ENCODE measurements at places on chromosomes 5 and 9.

DNA sequence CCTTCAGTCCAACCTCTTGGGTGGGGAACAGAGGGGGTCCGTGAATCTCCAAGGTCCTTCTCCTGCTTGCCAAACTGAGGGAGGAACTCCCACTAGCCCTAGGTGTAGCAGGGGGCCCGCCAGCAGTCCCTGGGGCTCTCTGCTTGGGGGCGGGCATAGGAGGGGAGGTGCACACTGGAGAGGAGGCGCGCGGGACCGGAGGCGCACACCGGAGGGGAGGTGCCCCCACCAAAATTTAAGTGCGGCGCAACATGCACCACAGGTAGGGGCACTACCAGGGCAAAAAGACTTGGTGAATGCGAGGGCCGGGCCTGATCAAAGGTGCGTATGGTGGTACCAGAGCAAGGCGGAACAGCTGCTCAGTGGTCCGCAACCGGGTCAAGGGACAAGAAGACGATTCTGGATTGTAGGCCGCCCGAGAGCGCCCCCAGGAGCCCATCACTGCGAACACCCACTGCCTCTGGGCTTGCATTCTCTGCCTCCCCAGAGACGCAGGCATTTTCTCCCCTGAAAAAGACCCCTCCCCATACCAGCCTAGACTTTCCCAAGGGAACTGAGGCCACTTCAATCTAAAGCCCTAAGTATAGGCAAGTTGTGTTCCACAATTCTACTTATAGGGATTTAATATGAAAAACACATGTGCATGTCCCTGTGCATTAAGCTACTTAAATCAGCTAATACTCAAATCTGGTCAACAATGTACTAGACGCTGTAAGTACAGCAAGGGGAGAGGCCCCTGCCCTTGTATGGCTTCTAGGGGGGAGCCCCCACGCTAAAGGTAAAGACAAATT is 50.6 kb downstream of the TGFBI start:
- no peak for DNase-seq

DNA sequence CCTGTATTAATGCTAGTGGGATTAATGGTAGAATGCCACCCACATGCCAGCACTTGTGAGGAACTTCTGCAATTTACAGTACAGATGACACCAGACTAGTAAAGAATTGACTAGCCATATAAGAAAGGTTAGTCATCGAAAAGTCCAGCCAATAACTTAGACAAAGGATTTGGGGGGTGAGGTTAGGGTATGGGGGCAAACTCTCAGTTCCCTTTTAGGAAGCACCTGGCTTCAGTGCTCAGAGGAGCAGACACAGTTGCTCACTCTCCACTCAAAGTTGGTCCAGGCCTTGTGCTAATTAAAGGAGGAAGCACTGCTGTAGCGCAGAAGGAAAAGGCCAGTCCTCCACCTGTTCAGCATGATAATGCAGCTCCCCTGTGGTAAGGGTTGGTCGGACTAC is 25.2 kb downstream of the TGFBR1 start:
- DNase-seq: no peak

GRCh38 chr5:157744051-157745011 is 819 bp downstream of the LSM11 start:
- DNase-seq: no peak

- DNase-seq: no peak
These were observed 8.8 kb downstream of the GOLGA2 start for GRCh38 chr9:128266868-128267590.

DNA sequence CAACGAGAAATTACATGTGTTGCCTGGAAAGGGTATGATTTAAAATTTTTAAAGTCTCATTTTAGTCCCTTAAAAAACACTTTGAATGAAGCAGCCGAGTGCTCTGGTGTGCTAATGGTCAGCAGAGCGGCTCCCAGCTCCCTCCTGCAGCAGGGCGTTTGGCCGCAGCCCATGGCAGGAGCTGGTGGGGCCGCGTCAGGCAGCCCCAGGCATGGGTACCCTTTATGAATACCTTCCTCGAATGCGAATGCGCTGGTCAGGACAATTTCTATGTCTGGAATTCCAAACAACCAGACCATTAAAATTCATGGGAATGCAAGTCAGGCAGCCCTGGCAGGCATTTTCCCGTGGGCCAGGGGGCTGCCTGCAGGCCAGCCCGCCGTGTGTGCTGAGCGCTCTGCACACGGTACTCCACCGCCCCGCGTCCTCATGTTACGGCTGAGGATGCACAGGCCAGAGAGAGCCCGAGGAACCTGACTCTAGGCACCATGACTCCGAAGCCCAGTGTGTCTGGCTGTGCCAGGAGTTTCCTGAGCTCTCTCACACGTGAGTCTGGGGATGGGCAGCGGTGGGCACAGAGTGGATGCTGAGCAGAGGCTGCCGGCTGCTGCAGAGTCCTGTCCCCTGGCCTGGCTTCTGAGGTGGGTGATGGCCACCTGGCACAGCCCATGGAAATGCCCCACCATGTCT is 123.7 kb downstream of the WNK2 start:
- no peak for DNase-seq

DNA sequence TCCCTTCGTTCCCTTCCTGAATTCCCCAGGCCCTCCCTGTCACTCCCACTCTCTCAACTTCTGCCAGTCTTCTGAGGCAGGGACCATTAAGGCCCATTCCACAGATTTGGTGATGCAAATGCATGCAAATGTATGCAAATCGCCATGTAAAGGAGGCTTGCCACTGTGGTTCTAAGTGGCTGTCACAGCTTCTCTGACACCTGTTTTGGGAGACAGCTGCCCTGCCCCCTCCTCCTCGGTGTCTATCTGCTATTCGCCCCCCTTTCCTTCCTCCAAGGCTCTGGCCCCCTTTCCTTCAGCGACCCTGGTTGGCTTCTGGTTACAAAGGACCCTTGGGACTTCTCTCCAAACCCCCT is 10.5 kb upstream of the ARAP3 start:
- no peak for DNase-seq

GRCh38 chr9:70504834-70505233 is 90.4 kb upstream of the KLF9 start:
- DNase-seq: no peak

DNA sequence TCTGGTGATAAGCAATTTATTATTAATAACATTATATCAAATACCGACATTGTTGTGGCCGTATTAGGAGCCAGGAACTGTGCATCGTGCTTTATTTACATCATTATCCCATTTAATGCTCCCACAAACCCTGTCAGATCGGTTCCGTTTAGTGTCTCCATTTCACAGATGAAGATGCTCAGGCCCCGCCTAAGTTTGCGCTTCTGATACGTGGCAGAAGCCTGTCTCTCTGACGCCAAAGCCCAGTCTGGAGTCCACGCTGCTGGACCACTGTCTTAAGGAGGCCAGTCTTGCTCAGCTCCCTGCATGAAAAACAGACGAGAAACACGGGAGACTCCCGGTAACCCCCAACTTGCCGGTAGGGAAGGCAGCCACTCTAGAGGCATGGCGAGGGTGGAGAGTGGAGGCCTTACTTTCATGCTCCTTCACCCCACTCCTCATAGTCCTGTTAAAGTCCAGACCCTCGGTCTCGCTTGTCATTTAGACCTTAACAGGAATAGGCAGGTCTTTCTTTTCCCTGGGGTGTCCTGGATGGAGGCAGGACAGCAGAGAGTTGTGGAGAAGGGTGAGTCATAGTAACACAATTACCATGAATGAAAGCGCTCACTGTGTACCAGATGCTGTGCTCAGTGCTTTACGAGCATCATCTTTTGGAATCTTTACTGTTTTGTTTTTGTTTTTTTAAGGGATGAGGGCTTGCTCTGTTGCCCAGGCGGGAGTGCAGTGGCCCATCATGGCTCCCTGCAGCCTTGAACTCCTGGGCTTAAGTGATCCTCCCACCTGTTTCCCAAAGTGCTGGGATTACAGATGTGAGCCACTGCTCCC is 872 bp downstream of the TXNDC15 start:
- DNase-seq: peak; percentile 15

DNA sequence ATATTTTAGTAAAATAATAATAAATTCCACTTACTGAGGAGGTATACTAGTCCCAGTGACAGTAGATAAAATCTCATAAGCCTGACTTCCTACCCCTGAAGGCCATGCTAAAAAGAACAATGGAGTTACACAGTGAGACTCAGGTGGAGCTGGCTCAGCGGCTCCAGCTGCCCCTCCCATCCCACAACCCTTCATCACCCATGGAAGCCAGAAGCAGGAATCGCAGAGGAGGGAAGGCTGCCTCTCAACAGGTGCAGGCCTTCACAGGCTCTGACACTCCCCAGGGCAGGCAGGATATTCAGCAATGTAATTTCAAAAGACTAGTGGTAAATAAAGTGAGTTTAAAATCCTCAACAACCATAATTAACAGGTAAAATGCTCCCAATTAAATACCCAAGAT is 67.5 kb downstream of the FANCC start:
- DNase-seq: no peak

DNA sequence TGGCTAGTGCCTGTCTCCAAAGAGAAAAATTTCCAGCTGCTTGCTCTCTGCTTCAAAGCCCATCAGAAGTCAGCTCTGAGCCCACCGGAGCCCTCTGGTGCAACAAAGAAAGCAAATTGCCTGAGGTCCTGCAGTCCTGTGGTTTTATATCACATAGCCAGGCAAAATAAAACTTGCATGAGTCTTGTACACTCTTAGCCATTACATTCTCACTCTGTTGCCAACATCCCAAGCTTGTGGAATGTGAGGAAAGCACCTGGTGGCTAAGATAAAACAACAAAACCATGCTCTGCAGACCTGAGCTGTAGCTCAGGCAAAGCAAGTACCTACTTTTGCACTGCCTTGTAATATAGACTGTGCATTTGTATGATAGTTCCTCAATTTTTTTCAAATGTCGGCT is 133.7 kb downstream of the GPBP1 start:
- DNase-seq: no peak

- no peak for DNase-seq
These were observed 987.0 kb downstream of the NR2F1-AS1 start for GRCh38 chr5:92594031-92594430.

GRCh38 chr9:120382453-120382852 is 197.5 kb downstream of the CDK5RAP2 start:
- no peak for DNase-seq

DNA sequence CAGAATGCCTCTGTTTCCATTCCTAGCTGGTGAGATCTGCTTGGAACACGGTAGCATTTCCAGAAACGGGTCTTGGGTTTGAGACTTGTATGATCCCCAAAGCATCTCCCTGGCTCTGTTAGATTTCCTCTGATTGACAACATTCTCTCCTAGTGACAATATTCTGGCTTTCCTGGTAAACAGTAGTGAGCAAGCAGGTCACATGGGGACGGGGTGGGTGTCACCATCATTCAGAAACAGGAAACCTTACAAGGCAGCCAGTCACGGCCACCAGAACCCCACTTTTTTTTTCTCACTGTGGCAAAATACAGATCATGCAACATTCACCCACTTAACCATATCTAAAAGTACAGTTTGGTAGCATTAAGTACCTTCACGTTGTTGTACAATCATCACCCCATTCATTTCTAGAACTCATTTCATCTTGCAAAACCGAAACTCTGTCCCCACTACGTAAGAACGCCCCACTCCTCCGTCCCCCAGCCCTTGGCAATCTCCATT is 90.1 kb upstream of the LMX1B start:
- DNase-seq: peak; percentile 19

- no peak for DNase-seq
These were observed 37.8 kb upstream of the CRB2 start for GRCh38 chr9:123318202-123318601.

- no peak for DNase-seq
These were observed 78.7 kb upstream of the IRX4 start for GRCh38 chr5:1961304-1961946.

DNA sequence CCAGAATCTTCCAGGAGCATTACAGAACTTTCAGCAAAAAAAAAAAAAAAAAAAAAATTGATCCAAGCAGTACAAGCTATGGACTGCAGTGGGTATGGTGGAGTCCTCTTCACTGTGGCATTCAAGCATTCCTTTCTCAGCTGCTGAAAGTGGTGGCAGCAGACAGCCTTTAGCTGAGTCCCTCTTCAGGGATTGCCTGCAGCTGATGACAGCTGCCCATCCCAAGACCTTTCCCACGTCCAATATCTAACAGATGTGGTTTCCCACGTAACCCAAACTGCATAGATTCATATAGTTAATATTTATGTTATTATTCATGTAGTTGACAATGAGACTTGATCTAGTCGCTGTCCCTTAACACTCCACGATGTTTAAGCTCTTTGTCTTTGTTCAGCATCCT is 475.9 kb downstream of the TLE1 start:
- DNase-seq: no peak

- DNase-seq: peak; percentile 59
These were observed 38.7 kb downstream of the NLN start for GRCh38 chr5:65760504-65761275.
